ENCODE measurements at places on chromosomes 12 and 14.

DNA sequence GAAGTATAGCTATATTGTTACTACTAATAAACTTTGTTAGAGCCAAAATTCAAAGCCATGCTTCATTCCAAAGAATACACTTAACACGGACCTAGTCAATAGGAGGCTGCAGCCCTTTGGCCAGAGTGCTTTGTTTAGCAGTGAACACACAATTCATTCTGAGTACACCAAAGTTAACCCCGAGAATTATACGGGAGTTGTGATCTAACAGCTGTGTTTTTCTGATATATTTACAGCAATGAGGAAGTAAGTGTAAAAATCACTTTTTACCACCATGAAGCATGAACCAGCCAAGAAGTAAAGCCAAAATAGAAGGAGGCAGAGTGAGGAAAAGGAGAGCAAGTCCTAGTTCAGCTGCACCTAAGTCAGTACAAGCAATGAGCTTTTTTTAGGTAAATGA is 156.8 kb upstream of the PDE3A start:
- no peak for DNase-seq

DNA sequence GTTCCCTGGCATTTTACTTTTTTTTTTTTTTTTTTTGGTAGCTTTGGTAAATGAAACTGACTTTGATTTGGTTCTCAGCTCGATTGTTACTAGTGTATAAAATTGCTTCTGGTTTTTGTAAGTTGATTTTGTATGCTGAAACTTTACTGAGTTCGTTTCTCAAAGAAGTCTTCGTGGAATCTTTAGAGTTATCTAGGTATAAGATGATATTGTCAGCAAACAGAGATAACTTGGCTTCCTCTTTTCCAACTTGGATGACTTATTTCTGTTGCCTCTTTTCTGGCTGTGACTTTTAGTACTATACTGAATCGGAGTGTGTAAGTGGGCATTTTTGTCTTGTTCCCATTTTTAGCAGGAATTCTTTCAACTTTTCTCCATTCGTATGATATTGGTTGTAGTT is 28.1 kb downstream of the USP15 start:
- DNase-seq = no peak

DNA sequence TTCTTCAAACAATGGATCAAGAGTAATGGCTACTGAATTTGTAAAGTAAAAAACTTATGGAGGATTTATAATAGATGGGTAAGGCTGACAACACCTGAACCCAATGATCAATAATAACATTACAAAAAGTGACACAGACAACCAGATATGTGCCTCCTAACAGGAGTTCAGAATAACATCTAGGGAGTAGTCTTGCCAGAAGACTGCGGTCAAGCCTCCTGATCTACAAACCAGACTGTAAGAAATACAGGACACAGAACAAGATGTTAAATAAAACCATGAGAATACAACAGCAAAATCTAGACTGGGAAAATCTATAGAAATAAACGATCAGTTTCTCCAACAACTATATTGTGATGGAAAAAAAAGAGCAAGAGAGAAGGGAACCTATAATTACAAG is 262.6 kb upstream of the TMTC1 start:
- no peak for DNase-seq

DNA sequence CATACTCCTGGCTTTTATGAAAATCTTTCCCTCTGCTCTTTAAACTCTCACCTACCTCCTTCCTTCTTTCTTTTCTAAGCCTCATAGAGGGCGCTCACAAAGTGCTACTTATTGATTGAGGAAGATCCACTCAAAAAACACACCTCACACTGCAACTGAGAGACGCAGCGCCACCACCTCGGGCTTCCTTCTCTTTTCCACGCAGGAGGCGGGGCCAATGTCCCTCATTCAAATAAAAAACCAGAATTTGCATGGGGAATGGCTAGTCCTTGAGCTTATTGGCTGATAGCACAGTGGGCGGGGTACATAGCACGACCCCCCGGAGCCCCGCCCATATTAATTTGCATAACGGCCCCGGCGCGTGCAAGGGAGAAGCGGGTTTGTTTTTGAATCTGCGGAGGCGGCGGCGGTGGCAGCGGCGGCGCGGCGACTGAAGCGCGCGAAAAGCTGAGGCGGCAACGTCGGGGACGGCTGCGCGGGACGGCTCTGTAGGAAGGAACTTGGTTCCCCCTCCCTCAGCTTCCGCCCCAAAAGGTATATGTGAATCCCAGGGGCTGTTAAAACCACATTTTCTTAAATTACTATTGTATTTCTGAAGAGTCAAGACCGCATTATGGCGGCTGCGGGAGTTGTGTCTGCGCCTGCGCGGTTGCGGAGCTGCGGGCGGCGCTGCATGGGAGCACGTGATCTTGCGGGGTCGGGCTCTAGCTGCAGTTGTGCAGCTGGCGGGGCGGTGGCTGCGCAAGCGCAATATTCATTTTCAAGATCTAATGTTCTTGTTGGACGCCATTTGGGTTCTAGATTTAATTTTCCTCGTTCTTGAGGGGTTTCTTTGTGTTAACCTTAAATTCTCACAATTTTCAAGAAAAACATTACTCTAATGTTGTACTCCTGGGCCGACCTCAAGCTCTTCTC is at the start of gene ATF7IP:
TSS of gene ATF7IP (plus strand) at position 389 of the 915 bp plus-strand sequence. CDS start 58,234 bp downstream, outside the sequence.
- peak; percentile 83 for DNase-seq

GRCh38 chr12:105775343-105775742 is 363.4 kb downstream of the NUAK1 start:
- peak; percentile 56 for DNase-seq

- DNase-seq = no peak
Measured at GRCh38 chr12:121986489-121987245, 35.0 kb upstream of the BCL7A start.

GRCh38 chr12:121783766-121784165 is 9.7 kb downstream of the RHOF start:
- no peak for DNase-seq

DNA sequence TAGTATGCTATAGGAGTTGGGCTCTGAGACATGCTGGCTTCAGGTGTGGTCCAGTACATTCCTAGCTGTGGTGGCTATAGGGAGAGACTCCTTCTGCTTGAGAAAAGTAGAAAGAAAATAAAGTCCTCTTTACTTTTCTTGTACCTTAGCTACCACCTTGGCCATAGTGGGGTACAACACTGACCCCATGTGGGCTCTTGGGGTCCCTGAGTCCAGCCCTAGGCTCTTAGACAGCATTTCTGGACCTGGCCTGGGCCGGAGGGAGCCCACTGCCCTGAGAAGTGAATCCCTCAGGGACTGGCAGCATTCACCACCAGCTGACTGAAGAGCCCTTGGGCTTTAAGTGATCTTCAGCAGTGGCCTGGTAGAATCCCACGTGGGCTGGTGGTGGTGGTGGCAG is 143.1 kb downstream of the SYT10 start:
- DNase-seq = no peak

- peak; percentile 87 for DNase-seq
Measured at GRCh38 chr12:67447180-67447579, 178.0 kb downstream of the CAND1 start.

DNA sequence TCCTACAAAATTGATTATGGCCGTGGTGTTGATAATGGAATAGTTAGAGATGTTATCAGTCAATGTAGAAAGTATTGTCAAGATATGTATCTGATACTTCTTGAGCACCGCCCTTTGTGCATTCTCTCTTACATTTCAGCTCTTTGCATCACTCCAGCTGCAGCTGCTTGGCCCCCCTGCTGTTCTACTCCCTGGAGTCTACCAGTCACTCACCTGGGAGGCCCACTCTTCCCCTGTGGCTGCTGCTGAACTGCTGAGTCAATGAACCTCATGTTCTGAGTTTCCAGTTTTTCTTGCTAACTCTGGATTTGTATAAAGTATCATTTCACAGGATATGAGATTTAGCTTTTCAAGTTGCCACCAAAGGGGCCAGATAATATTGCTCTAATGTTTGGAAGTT is 312.8 kb upstream of the SLC16A7 start:
- DNase-seq = no peak

DNA sequence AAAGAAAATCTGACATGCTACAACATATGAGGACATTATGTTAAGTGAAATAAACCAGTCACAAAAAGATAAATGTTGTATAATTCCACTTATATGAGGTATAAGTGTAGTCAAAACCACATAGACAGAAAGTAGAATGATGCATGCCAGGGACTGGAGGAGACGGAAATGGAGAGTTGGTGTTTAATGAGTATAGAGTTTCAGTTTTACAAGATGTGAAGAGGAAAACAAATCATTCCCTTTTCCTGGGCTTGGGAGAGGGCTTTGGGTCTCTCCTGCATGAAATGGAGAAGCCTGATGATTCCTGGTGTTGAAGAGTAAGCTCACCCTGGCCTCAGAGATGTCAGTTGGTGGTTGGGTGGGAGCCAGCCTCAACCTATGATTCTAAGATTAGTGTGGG is 158.4 kb upstream of the PLXNC1 start:
- DNase-seq = no peak

- DNase-seq = no peak
Measured at GRCh38 chr12:78167510-78167909, 336.8 kb downstream of the NAV3 start.
